Left renal cortex interstitium (tissue), 4 donors: ENCODE measurements at places on chromosomes 7 and 10. TPM values are rescaled to one million over a fixed set of nuclear protein-coding genes. Genes with fewer than 3 reads are reported as not detected.

Gene GDF2
- not detected for polyA plus RNA-seq

Gene WNT16
- 0.05 TPM for polyA plus RNA-seq

DNA sequence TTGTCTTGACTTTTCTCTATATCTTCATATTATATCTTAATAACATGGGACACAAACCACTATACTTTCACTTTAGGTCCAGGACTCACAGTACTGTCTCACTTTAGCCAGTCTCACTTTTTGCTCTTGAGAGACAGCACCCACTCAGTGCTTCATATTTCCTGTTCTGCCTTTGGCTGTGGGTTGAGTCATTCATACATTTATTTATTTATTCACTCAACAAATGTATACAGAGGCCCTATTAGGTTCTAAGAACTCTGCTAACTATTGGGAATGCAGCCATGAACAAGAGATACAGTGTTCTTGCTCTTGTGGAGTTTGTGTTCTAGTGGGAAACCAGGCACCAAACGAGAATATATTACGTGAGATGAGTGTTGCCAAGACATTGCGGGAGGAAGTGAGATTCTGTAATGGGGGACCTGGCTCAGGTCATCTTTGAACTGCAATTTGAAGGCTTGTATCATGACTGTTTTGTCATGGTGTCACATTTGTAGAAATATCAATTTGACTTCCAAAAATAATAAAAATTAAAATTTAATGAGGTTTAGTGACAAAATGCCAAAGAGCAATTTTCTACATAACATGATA lies 190.1 kb downstream of the SDHAF3 start:
- DNase-seq = no peak

Gene DNA2
- polyA plus RNA-seq = 11.6 TPM

Gene FAM25A
- not detected for polyA plus RNA-seq
